Activated CD4-positive, alpha-beta T cell treated with anti-CD3 and anti-CD28 coated beads for 4 hours (primary cell): ENCODE measurements at places on chromosomes 5 and 9.

DNA sequence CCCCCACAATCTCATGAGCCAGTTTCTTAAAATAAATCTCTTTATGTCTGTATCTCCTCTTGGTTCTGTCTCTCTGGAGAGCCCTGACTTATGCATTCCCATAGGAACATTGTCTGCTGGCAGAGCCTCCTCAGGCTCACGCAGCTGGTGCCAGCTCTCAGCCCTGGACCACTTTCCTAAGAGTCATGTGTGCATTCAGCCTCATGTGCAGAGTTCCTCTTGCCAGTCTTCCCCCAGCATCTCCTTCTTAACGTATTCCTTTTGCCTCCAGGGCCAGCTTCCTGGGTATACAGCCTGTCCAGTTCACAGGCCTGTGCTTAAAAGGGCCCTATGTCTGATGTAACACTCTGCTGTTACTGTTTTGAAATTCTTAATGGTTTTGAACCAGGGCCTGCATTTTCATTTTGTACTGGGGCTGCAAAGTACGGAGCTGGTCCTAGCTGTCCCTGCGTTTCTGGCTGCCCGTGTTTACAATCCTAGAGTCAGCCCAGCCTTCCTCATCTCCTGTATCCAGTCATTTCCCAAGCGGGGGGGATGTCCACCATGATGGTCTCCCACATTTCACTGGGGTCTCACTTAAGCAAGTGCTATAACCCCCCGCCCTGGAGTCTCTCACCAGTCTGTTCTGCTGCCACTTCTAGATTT lies 18.1 kb downstream of the ANKRD33B start:
- DNase-seq = no peak

DNA sequence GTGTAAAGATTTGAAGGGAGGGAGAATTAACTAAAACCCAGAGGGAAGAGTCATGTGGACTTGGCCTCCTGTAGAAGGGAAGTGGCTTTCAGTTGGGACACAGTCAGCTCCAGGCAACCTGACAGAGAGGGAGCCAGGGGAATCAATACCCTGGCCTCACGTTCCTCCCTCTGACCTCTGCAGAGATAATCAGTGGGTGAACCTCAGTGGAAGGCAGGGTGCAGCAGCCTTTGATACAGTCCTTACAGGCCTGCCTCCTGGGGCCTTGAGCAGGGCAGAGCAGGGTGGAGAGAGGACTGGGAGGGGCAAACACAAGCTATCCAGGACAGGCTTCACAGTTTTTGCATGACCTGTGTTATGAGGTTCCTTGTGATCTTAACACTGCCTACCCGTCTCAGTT lies 61.9 kb upstream of the GPBP1 start:
- no peak for DNase-seq

GRCh38 chr5:138989720-138990119 lies 114.6 kb upstream of the LRRTM2 start:
- DNase-seq = no peak

GRCh38 chr9:129280623-129281271 lies 102.7 kb upstream of the IER5L start:
- no peak for DNase-seq

DNA sequence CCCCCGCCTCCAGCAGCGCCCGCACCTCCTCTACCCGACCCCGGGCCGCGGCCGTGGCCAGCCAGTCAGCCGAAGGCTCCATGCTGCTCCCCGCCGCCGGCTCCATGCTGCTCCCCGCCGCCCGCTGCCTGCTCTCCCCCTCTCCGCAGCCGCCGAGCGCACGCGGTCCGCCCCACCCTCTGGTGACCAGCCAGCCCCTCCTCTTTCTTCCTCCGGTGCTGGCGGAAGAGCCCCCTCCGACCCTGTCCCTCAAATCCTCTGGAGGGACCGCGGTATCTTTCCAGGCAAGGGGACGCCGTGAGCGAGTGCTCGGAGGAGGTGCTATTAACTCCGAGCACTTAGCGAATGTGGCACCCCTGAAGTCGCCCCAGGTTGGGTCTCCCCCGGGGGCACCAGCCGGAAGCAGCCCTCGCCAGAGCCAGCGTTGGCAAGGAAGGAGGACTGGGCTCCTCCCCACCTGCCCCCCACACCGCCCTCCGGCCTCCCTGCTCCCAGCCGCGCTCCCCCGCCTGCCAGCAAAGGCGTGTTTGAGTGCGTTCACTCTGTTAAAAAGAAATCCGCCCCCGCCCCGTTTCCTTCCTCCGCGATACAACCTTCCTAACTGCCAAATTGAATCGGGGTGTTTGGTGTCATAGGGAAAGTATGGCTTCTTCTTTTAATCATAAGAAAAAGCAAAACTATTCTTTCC lies 19.3 kb downstream of the CDKN2A start:
- peak; percentile 63 for DNase-seq

DNA sequence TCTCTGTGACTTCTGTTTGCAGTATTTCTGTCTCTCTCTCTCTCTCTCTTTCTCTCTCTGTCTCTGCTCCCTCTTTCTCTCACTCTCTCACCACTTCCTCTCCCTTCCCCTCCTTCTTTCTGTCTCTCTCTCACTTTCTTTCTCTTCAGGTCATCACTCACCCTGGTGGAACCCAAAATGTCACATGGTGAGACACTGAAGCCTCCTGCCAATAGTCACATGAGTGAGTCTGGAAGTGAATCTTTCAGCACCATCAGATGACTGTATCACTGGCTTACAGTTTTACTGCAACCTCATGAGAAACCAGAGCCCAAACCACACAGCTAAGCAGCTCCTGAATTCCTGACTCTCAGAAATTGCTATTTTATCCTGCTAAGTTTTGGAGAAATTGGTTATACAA lies 414.6 kb downstream of the CAAP1 start:
- no peak for DNase-seq

DNA sequence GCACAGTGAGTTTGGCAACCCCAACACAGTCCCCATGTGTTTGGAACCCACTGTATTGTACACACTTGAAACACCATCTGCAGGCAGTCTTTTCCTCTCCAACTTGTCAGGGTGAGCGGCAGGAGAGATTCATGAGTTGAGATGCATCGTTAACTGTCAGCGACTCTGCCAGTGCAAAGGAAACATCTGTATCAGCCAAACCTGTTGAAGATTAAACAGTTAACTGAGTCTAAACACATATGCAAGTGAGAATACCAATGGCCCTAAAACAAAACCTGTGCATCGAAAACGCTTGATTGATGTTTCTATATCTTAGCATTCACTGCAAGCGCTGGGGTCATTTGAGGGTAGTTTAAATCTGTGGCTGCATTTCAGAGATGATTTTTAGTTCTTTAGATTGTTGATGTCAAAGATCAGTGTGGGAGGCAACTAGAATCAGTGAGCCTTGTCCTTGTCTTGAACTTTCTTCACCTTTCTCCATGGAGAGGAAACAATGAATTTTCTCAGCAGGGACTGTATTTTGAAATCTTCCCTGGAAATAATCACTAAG lies 41.3 kb upstream of the PAM start:
- DNase-seq = no peak

- no peak for DNase-seq
These were observed 179.0 kb upstream of the PPP1R26 start for GRCh38 chr9:135300346-135301141.

GRCh38 chr5:168740092-168740800 lies 161.1 kb upstream of the PANK3 start:
- no peak for DNase-seq

- no peak for DNase-seq
These were observed 415.4 kb downstream of the CDH9 start for GRCh38 chr5:26622947-26623346.

GRCh38 chr5:124342027-124342471 lies 404.4 kb downstream of the ZNF608 start:
- DNase-seq = no peak
